ENCODE measurements at places on chromosomes 16 and 17.

DNA sequence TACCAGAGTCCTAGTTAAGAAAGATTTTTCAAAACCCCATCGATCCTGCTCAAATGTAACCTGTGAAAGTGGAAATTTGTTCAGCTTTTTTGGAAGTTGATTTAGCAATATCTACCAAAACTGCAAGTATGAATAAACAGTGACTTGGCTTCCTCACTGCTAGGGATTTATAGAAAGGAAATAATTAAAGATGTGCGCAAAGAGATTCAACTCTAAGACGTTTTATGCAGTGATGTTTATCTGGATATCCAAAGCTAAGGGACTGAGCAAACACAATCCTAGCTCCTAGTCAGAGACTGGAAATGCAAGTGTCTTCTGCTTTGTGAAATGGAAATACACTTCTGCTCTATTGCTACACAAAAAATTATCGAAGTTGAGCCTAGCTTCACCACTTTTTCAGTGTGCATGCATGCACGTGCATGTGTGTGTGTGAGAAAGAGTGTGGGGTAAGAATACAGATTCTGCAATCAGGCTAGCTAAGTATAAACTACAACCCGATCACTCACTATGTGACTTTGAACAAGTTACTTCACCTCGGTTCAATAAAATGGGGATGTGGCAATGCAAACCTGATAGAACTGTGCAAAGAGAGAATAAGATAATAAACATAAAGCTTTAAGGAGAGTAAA lies 52.1 kb upstream of the FOXF1 start:
- no peak for DNase-seq

DNA sequence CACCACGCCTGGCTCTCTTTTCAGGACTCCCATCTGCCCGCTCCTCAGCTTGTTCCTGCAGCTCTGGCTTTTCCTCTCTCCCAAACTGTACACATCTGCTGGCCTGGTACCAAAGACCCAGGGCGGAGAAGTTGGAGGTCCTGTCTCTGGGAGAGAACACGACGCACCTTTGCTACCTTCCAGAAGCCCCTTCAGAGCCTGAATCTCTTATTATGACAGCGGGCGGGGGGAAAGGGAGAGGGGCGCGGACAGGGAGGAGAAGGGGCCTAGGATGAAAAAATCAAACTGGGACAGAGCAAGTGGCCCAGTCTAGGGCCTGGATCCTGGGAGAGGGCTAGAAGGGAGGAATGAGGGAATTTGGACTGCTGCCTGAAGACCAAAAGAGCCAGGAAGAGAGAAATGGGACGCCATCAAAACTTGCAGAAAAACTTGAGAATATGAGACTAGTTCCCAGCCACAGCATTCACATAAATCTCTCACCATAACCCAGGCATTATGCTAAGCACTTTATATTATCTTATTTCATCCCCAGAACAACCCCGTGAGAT lies 2.5 kb upstream of the PER1 start:
- DNase-seq = no peak

DNA sequence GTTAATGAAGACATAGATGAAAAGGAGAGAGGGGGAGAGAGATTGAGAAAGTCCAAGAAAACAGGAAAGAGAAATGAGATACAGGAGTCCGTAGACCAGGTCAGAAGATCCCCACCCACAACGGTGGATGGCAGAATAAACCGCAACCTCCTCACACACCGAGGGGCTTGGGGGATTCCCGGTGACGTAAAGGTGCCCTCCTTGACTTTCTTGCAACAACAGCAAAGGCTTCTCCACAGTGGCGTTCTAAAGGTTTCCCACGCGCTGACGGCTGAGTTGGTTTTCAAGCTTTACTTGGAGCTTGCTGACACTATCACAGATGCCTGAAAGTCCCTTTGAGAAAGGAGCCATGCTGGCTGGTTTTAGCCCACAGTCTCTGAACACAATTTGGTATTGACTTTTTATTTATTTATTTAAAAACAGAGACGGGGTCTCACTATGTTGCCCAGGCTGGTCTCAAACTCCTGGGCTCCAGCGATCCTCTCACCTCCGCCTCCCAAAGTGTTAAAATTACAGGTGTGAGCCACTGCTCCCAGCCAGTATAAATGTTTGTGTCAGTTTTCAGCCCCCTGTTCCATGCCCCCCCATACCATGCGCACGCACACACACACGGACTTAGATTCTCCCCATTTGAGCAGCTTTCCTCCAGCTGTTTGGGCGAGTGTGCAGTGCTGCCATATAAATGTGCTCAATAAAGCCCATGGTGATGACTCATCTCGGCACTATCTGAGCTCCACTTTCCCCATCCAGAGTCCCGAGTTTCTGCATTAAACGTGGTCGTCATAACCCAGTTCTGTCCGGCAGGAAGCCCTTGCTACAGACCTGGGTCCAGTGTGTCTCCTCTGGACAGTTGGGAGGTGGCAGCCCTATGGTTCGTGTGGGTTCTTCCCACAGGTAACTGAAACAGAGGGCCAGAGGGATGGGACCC lies 33.0 kb upstream of the SEC14L1 start:
- DNase-seq = peak; percentile 24

GRCh38 chr16:70253291-70254106 lies 1.8 kb upstream of the EXOSC6 start:
- peak; percentile 45 for DNase-seq

DNA sequence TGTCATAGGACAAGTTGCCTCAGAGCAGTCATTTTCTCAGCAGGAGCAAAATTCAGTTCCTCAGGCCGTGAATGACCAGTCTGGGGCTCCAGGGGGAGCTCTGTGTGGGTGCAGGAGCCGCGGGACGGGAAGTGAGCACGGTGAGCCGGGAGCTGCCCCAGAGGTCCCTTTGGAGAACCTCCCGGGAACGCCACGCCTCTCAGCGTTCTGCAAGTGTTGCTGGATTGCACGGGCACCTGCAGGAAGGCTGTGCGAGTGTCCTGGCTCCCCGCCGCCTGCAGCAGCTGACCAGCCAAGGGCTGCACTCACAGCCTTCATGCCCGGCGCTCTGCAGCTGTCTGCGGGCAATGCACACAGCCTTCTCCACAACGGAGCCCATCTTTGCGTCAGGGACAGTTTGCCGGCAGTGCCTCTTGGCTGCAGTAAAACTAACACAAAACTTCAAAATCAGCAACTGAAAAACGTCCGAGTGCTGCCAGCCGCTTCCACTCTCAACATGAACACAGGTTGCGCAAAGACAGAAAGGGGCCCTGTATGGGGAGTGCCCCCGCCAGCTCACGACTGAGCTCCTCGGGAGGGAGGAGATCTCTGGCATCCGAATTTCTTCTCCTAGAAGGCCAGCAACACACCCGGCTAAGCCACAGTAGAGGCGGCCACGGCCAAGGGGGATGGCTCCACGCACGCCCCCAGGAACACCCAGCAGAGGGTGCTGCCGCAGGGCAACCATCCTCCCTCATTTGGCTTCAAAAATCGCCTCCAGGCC lies 16.0 kb downstream of the NDUFAF8 start:
- peak; percentile 72 for DNase-seq

GRCh38 chr17:21212826-21213637 lies 929 bp downstream of the TMEM11 start:
- DNase-seq = no peak
